ENCODE measurements at places on chromosomes 3 and 15.

DNA sequence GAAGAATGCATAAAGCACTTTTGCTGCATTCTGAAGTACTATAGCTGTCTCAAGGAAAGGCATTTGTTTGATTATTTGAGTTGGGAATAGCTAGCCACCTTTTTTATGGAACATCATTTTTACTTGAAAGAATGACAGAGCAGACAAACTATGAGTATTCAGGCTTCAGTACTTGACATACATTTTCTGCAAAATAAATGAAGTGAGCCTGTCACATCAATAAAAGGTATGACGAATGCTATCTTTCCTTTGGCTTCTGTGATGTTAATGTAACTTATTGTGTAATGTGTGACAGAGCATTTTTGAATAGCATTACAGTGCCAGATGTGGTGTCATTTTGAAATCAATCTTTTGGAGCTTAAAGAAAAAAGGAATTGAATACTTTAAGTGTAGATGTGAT is 440.3 kb upstream of the ONECUT1 start:
- DNase-seq, result no peak

DNA sequence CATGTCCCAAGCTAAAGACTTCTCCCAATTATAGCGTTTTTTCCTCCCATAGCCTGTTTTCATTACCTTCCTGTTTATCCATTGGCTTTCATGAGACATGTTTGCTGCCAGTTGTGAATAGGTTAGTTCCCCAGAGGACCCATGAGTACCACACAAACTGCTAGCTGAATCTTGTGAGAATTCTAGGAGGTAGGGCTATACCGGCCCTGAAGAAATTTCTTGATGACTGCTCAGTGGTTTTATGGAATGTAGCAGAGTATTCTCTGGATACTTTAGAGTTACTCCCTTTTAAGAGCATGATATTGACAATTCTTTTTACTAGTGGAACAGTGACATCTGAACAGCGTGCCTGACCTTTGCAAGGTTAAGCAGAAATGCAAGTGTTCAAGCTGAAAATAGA is 210.4 kb downstream of the MCTP2 start:
- no peak for DNase-seq

- no peak for DNase-seq
These were observed 48.1 kb downstream of the HSPBAP1 start for GRCh38 chr3:122745369-122746021.

DNA sequence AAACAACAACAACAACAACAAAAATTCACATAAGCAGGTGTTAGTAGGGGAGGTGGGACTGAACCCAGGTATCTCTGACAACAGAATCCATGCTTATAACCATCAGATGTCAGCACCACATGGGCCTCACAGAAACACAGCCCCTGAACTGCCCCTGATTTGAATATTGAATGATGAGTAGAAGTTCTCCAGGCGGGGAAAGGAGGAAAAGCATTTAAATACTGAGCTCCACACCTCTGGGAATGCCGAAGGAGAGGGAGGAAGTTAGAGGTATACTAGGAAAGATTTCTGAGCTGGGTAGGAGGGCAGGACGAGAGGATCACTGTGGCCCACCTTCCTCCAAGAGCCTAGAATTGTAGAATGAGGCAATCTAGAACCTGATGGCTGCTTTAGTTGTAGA is 31.9 kb upstream of the EIF4A2 start:
- DNase-seq, result no peak

GRCh38 chr15:22872936-22873701 is 34.7 kb downstream of the NIPA2 start:
- DNase-seq, result peak; percentile 28

GRCh38 chr3:154931484-154931883 is 148.6 kb upstream of the MME start:
- no peak for DNase-seq

GRCh38 chr3:149203758-149204157 is 17.9 kb downstream of the CP start:
- DNase-seq, result no peak

GRCh38 chr3:73228000-73228399 is 166.5 kb downstream of the EBLN2 start:
- DNase-seq, result no peak

DNA sequence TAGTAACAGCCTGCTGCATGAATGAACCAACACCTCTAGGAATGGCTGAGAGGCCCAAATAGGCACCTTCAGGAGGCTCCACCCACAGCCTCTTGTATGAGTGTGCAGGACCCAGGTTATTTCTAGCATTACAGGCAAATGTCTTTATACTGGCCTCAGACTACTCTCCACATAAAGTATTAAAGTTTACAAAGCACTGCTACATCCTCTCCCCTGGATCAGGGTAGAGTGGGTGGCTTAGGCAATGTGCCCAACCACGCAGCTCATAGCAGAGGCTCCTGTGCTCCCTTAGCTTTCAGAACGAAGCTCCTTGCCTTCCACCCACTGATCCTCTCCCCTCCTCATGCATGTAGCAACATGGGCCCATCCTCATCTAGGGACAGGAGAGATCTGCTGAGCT is 16.3 kb downstream of the TMEM43 start:
- no peak for DNase-seq

GRCh38 chr3:197809356-197810020 is 18.4 kb downstream of the LRCH3 start:
- no peak for DNase-seq

- no peak for DNase-seq
These were observed 1086.8 kb upstream of the CFAP20DC start for GRCh38 chr3:60136601-60137000.

DNA sequence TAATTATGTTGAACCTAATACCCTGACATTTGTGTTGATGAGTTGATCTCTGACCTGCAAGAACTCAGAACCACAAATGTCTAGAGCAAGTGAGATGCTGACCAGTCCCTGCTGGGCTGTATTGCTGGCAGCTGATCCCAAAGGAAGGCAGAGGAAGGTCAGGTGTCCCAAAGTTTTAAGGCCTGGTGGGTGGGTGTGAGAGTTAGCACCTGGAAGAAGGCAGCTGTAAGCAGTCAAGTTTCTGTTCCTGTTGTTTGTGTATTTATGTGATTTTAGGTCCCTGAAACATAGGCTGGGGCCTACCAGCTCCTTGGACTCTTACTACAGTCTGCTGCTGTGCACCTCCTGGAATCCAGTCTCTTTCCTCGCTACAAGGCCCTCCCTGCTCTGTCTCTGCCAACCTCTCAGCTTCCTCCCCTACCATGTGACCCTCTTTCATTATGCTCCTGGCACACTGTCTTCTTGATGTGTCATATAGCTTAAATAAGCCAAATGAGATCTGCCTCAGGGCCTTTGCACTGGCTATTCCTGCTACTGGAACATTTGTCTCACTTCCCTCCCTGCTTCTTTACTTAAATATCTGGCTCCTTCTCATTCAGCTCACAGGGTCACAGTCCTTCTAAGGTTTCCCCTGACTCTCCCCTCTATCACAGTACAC is 31.0 kb upstream of the ATOSA start:
- no peak for DNase-seq

GRCh38 chr3:107142171-107142570 is 235.1 kb upstream of the CCDC54 start:
- no peak for DNase-seq

DNA sequence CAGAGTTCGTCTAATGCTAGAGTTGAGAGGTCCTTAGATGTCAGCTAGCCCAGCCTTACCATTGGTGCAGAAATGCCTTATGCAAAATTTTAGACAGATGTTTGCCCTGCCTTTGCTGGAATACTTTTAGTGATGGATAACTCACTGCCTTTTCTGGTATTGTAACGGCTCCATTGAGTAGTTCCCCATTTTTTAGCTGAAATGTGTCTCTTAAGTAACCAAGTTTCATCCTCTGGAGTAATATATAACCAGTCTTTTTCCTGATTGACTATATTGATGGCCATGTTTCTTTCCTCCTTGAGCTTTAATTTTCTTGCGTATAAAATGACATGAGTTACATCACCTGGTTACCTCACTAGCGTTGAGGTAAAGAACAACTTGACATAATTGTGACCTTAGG is 45.0 kb downstream of the SNRK start:
- DNase-seq, result no peak

GRCh38 chr3:38141952-38142273 is 3.5 kb downstream of the MYD88 start:
- no peak for DNase-seq

- no peak for DNase-seq
These were observed 97.4 kb downstream of the SLC9A9 start for GRCh38 chr3:143750841-143751240.

DNA sequence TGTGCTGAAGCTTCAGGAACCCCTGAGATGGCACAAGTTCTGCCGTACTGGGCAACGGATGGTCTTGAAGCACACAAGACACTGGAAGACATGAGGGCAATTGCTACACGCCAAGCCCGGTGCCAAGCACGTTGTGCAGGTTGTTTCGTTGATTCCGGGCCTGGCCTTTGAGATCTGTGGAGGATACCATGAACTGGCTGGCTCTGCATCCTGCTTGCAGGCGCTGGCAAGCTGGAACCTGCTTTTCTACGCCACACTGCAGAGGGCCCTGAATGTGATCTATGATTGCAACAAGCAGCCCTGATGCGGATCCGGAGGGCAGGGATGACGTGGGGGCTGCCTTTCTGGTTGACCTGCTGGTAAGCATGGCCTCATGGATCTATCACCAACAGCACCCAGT is 262.5 kb upstream of the ATP10A start:
- no peak for DNase-seq

- DNase-seq, result no peak
These were observed 172.4 kb upstream of the IQSEC1 start for GRCh38 chr3:13245615-13245978.

DNA sequence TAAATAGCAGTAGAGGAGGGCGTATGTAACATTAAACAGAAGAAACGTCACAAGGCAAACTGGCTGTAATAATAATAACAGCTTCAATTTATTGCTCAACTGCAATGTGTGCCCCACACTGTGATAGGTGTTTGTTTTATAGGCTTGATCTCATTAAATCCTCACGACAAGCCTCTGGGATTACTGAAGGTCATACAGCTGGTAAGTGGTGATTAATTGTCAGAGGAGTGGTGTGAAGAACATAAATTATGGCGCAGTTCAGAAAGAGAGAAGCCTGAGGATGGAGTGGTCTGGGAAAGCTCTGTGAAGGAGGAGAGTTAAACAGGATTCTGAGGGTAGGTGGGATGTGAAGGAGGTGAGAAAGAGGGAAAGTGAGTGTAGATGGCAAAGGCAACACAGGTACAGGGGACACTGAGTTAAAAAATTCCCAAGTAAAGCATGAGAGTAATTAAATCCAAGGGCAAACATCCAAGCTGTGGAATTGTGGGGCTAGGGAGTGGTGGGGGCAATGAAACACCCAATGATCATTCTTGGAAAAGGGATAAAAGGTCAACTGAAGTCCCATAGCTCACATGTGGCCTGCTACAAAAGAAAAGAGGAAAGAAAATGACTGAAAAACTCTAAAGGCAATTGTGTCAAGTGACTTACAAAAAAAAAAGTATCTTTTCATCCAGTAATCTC is 16.5 kb upstream of the GLCE start:
- no peak for DNase-seq

DNA sequence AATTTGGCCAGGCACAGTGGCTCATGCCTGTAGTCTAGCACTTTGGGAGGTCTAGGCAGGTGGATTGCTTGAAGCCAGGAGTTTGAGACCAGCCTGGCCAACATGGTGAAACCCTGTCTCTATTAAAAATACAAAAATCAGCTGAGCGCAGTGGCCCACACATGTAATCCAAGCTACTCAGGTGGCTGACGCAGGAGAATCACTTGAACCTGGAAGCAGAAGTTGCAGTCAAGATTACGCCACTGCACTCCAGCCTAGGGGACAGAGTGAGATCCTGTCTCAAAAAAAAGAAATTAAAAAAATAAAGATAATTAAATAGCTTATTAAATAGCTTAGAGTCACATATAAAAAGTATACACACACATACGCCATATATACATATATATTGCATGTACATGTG is 3.7 kb upstream of the TIPARP start:
- DNase-seq, result no peak

DNA sequence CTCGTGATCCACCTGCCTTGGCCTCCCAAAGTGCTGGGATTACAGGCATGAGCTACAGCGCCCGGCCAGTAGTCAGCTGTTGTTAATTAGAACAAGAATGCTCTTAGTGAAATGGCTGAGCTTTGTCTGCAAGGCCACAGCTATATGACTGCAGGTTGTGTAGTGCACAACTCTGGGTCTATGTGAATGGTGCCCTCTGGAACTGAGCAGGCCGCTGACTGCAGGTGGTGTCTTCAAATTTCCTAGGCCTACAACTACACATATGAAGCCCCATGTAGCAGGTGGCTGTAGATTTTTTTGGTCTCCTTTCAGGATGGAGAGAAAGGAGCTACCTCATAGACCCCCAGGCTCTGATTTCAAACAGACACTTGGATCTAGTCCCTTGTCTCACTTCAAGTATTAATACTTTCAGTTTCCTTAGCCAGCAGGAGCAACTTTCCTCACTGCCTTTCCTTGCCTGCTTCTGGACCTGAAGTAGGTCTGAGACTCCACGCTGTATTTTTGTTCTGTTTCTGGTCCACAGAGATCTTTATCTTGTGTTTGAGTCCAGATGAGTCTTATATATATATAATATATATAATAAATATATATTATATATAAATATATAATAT is 86.9 kb downstream of the C3orf80 start:
- no peak for DNase-seq

GRCh38 chr3:22106213-22106896 is 355.3 kb upstream of the ZNF385D start:
- no peak for DNase-seq

DNA sequence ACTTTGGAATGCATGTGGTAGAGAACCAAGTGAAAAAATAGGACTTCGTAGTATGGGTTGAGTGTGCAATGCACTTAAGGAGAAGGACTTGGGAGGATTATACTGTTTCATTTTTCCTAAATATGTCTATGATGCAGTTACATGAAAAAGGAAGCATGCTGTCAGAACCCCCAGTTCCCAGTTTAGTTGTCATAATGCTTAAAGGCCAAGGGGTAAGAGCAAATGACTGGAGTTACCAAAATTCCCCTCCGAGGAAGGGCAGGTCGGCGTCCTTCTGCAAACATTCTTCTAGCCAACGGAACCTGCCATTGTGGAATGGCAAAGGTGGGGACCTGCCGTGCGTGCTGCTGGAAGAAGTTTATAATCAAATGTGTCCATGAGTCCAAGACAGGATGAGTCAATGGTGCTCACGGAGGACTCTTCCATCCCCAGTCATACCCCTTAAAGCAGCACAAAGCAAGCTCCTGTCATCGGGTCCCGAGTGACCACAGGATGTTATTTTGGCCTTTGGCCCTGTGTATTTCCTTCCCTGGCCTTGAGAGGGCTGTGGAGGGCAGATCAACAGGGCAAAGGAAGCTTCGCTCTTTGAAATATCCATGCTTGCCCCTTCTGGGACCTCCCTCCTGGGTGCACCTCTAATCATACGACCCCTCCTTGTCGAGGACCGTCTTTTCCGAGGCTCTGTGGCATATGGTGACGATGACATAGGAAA is 93.2 kb downstream of the SLCO3A1 start:
- DNase-seq, result no peak

GRCh38 chr3:38605981-38606380 is 43.5 kb downstream of the SCN5A start:
- no peak for DNase-seq

GRCh38 chr3:141445990-141446389 is 40.8 kb upstream of the RASA2 start:
- no peak for DNase-seq

Measured in HAP-1 (cell line).